Lung (tissue), 17 donors: ENCODE measurements at places on chromosomes 7 and 10. TPM values are rescaled to one million over a fixed set of nuclear protein-coding genes. Genes with fewer than 3 reads are reported as not detected.

The TMEM176A gene
- 18.3 TPM for total RNA-seq

The CYP2E1 gene
- 1.1 TPM for total RNA-seq

The PLPP4 gene
- 0.18 TPM for total RNA-seq

The ZMIZ1 gene
- 80.2 TPM for total RNA-seq

The KCP gene
- 3.9 TPM for total RNA-seq

DNA sequence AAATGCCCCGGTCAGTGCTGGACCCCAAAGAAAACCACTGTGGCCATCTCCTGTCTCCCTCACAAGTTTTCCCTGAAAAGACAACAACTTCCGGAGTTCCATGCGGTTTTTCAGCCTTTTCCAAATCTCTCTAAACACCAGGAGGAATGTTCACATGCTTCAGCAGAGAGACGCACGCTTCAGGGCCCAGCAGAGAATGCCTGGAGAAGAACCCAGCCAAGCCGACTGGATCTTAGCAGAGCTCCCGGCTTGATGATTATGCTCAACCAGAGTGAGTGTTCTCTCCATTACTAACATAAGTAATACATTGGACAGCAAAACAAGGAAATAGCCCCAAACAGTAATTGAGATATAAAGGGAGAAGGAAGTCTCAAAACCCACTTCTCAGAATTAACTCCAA, 17.9 kb downstream of the PRKCQ start:
- no peaks in the 10 kb centered on the region for H3K36me3 ChIP-seq
- H3K4me3 ChIP-seq = no peak overlapping the region
- no peaks in the 10 kb centered on the region for H3K4me1 ChIP-seq
- no peak overlapping the region for H3K27ac ChIP-seq
- DNase-seq = no peak
- no peaks in the 10 kb centered on the region for H3K27me3 ChIP-seq

GRCh38 chr7:50687096-50687495, 95.6 kb downstream of the GRB10 start:
- H3K4me3 ChIP-seq = peak overlapping the region; percentile 3
- no peak for DNase-seq
- no peak overlapping the region for H3K27ac ChIP-seq
- no peaks in the 10 kb centered on the region for H3K27me3 ChIP-seq
- peaks cover 8% of the 10 kb centered on the region for H3K36me3 ChIP-seq
- H3K4me1 ChIP-seq = peaks cover 11% of the 10 kb centered on the region

DNA sequence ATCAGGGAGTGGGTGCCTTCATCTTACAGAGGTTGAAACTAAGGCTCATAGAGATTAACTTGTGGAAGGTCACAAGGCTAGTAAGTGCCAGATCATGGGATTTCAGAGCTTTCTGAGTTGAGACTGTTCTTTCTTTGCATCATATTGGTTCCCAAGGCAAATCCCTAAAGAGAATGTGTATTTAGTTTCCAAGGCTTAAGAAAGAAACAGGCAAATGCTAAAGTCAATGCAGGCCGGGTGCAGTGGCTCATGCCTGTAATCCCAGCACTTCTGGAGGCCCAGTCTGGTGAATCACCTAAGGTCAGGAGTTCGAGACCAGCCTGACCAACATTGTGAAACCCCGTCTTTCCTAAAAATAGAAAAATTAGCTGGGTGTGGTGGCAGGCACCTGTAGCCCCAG, 19.8 kb downstream of the CDK1 start:
- no peaks in the 10 kb centered on the region for H3K4me1 ChIP-seq
- no peak overlapping the region for H3K27ac ChIP-seq
- DNase-seq = no peak
- H3K4me3 ChIP-seq = no peak overlapping the region

DNA sequence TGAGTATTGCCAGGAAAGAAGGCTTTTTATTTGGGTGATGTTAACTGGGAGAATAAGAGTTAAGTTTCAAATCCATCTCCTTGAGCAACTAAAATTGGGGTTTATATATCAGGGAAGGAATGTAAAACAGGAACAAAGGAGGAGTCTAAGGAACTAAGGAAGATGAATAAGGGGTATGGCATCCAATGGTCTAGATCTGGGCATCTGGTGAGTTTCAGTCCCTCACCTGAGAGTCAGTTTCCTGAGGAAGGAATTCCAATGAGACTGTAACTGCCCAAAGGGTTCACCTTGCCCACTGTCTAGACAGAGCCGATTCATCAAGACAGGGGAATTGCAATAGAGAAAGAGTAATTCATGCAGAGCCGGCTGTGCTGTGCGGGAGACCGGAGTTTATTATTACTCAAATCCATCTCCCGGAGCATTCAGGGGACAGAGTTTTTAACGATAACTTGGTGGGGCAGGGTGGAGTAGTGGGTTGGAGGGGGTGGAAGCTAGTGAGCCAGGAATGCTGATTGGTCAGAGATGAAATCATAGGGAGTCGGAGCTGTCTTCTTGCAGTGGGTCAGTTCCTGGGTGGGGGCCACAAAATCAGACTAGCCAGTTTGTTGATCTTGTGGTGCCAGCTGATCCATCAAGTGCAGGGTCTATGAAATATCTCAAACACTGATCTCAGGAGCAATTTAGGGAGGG, 188.3 kb upstream of the STK17A start:
- DNase-seq = no peak
- H3K4me1 ChIP-seq = no peaks in the 10 kb centered on the region
- no peaks in the 10 kb centered on the region for H3K27me3 ChIP-seq
- H3K27ac ChIP-seq = no peak overlapping the region

DNA sequence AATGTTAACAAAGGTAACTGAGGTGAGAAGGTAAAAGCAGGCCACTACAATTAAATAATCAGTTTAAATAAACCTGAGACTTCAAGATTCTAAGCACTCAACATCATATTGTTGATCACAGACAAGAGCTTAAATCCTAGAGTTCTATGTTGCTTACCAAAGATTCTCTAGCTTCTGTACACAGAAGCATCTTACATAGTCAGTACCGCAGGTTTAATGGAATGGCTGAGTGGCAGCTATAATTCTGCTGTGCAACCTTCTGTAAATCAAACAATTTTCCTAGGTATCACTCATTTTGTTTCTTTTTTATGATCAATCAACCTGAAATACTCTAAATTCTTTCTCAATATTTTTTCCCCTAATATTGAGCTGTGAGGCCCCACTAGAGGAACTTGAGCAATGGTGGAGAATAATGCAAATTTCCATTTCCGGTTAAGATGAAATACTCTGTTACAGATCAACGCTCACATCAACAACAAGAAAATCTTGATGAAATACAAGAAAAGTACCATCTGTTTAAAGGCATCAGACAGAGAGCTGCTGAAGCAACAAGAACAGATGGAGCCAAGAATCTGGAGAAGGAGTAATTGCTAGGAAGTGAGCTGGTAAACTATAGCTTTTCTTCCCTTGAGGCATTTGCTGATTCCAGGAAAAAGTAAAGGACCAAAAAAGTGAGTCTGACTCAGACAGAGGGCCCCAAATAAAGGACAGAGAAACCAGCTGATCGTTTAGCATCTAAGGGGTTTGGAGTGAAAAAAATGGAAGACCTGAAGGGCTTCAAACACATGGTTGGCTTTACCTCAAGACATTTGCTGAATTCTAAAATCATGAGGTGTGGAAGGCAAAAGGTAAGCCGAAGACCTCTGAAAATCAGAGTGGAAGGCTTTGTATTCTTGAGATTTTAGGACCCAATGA, 22.6 kb downstream of the PNPLA8 start:
- no peaks in the 10 kb centered on the region for H3K27me3 ChIP-seq
- H3K4me3 ChIP-seq = no peak overlapping the region
- no peak for DNase-seq
- H3K27ac ChIP-seq = no peak overlapping the region
- H3K36me3 ChIP-seq = no peaks in the 10 kb centered on the region

- H3K36me3 ChIP-seq = no peaks in the 10 kb centered on the region
- H3K27ac ChIP-seq = no peak overlapping the region
- H3K4me1 ChIP-seq = no peaks in the 10 kb centered on the region
Observed at GRCh38 chr10:21130108-21130507, 233.0 kb upstream of the NEBL start.

- no peaks in the 10 kb centered on the region for H3K27me3 ChIP-seq
- no peak overlapping the region for H3K27ac ChIP-seq
- no peaks in the 10 kb centered on the region for H3K4me1 ChIP-seq
- H3K4me3 ChIP-seq = no peak overlapping the region
- no peaks in the 10 kb centered on the region for H3K36me3 ChIP-seq
Observed at GRCh38 chr7:139544645-139545044, 21.2 kb downstream of the CLEC2L start.

DNA sequence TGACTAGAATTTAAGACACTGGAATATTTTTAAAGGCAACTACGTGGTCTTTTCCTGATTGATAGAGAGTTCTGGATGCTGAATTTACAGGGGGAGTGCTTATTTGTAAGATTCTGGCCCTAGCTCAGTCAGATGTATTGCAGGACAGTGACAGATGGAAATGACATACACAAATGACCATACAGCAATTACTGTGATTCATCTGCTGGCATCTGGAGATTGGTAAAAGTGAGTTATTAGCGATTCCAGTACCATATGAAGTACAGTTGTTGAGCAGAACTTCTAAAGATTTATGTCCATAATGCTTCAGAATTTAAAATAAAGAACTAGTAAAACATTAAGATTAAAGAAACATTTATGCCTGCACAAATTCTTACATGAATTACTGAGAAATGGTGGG, 243.2 kb downstream of the CRPPA start:
- no peaks in the 10 kb centered on the region for H3K4me1 ChIP-seq
- DNase-seq = no peak
- no peak overlapping the region for H3K4me3 ChIP-seq
- no peaks in the 10 kb centered on the region for H3K36me3 ChIP-seq

- H3K27ac ChIP-seq = no peak overlapping the region
- no peaks in the 10 kb centered on the region for H3K27me3 ChIP-seq
- H3K4me1 ChIP-seq = no peaks in the 10 kb centered on the region
- no peak for DNase-seq
- no peak overlapping the region for H3K4me3 ChIP-seq
Observed at GRCh38 chr7:123608991-123609882, 7.6 kb downstream of the ASB15 start.

- no peaks in the 10 kb centered on the region for H3K27me3 ChIP-seq
- no peak for DNase-seq
- H3K27ac ChIP-seq = no peak overlapping the region
- H3K36me3 ChIP-seq = no peaks in the 10 kb centered on the region
- H3K4me1 ChIP-seq = no peaks in the 10 kb centered on the region
Observed at GRCh38 chr7:141709318-141709717, 1.2 kb downstream of the WEE2 start.

GRCh38 chr7:39937366-39938153, 12.5 kb upstream of the CDK13 start:
- no peaks in the 10 kb centered on the region for H3K27me3 ChIP-seq
- H3K27ac ChIP-seq = no peak overlapping the region
- no peak for DNase-seq
- no peaks in the 10 kb centered on the region for H3K36me3 ChIP-seq

GRCh38 chr10:79283616-79284015, 63.7 kb upstream of the PPIF start:
- no peak for DNase-seq
- H3K27me3 ChIP-seq = no peaks in the 10 kb centered on the region
- peaks cover 11% of the 10 kb centered on the region for H3K4me1 ChIP-seq
- peaks cover 26% of the 10 kb centered on the region for H3K36me3 ChIP-seq

GRCh38 chr10:95389176-95389575, 98.4 kb upstream of the PDLIM1 start:
- no peaks in the 10 kb centered on the region for H3K4me1 ChIP-seq
- H3K27ac ChIP-seq = peak overlapping the region; percentile 55
- no peak for DNase-seq
- no peaks in the 10 kb centered on the region for H3K27me3 ChIP-seq

GRCh38 chr10:4742217-4742616, 83.8 kb upstream of the AKR1E2 start:
- H3K27me3 ChIP-seq = peaks cover 3% of the 10 kb centered on the region
- no peak for DNase-seq
- no peaks in the 10 kb centered on the region for H3K36me3 ChIP-seq
- no peak overlapping the region for H3K27ac ChIP-seq
- no peak overlapping the region for H3K4me3 ChIP-seq
- no peaks in the 10 kb centered on the region for H3K4me1 ChIP-seq

GRCh38 chr7:25858525-25859411, 293.2 kb upstream of the NFE2L3 start:
- no peaks in the 10 kb centered on the region for H3K36me3 ChIP-seq
- H3K27ac ChIP-seq = no peak overlapping the region
- peaks cover 50% of the 10 kb centered on the region for H3K4me1 ChIP-seq

- DNase-seq = no peak
- H3K36me3 ChIP-seq = no peaks in the 10 kb centered on the region
- H3K4me1 ChIP-seq = peaks cover 1% of the 10 kb centered on the region
- peaks cover 4% of the 10 kb centered on the region for H3K27me3 ChIP-seq
Observed at GRCh38 chr10:77685432-77685831, 47.8 kb upstream of the KCNMA1 start.

DNA sequence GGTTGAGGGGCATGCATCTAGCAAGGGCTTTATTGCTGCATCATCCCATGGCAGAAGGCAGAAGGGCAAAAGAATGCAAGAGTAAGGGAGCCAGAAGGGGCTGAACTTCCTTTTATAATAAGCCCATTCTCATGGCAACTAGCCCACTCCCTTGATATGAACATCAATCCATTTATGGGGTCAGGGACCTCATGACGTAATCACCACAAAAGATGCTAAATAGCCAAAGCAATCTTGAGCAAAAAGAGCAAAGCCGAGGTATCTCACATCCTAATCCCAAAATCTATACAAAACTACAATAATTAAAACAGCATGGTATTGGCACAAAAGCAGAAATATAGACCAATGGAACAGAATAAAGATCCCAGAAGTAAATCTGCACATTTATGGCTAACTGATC, 499.9 kb downstream of the ATRNL1 start:
- H3K27ac ChIP-seq = no peak overlapping the region
- H3K4me3 ChIP-seq = no peak overlapping the region
- H3K36me3 ChIP-seq = no peaks in the 10 kb centered on the region
- DNase-seq = no peak

DNA sequence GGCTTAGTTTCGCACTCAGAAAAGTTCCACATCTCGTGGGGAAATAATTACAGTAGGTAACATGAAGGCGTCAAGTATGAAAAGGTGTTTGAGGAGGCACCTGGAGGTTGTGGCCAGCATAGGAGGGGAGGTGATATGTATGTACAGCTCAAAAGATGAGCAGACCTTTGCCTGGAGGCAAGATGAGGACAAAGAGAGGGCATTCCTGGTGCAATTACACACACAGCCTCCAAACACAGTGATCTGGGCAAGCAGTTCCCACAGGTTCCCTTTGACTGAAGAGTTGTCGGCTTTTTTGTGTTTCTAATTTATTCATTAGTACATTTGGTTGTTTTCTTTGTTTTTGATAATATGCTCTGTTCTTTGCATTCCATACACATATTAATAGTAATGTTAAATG, 46.9 kb downstream of the CDK14 start:
- H3K27ac ChIP-seq = no peak overlapping the region
- H3K27me3 ChIP-seq = no peaks in the 10 kb centered on the region
- no peak for DNase-seq
- H3K4me1 ChIP-seq = peaks cover 5% of the 10 kb centered on the region

DNA sequence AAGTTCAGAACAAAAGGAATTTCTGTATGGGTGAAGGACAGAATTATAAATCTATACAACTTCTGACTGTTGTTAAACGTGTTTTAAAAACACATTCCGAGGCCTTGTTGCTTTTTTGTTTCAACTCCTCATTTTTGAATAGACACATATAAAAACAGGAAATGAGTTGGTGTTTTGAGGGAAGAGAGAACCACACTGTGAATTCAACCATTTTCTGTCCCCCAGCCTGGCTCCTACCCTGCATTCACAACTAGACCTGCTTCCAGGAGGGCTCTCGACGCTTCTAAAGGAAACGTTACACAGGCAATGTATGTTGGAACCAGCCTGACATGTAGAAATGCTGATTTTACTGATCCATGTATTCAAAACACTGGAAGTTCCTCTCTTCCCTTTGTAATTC, 76.5 kb downstream of the OR13A1 start:
- H3K27ac ChIP-seq = no peak overlapping the region
- no peak for DNase-seq
- no peaks in the 10 kb centered on the region for H3K36me3 ChIP-seq
- no peaks in the 10 kb centered on the region for H3K4me1 ChIP-seq
- H3K4me3 ChIP-seq = no peak overlapping the region
